ENCODE measurements at places on chromosomes 6 and 20.

GRCh38 chr6:146041282-146041681 is 12.4 kb downstream of the GRM1 start:
- no peaks in the 10 kb centered on the region for H3K36me3 ChIP-seq
- H3K27me3 ChIP-seq = peaks cover 6% of the 10 kb centered on the region
- no peaks in the 10 kb centered on the region for H3K4me1 ChIP-seq
- DNase-seq = no peak
- no peak overlapping the region for H3K4me3 ChIP-seq

DNA sequence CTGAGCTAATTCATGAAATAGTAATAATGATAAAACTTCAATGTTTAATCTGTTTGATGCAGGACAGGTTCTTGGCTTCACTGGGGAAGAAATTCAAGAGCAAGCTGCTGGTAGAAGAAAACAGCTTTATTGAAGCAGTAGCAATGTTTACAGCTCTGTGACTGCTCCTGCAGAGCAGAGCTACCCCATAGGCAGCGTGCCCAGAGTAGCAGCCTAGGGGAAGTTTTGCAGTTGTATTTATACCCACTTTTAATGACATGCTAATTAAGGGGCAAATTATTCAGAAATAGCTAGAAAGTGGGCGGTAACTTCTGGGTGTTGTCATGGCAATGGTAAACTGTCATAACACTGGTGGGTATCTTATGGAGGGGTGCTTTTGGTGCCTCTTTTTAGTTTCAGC is 518.0 kb downstream of the RFPL4B start:
- no peak overlapping the region for H3K27ac ChIP-seq
- DNase-seq = no peak
- H3K4me1 ChIP-seq = no peaks in the 10 kb centered on the region
- H3K4me3 ChIP-seq = no peak overlapping the region
- no peaks in the 10 kb centered on the region for H3K36me3 ChIP-seq

- DNase-seq = no peak
- H3K36me3 ChIP-seq = peaks cover 70% of the 10 kb centered on the region
- peaks cover 49% of the 10 kb centered on the region for H3K4me1 ChIP-seq
- H3K27ac ChIP-seq = peak overlapping the region; percentile 31
- no peaks in the 10 kb centered on the region for H3K27me3 ChIP-seq
- no peak overlapping the region for H3K4me3 ChIP-seq
These were observed 99.6 kb downstream of the PREX1 start for GRCh38 chr20:48728042-48728825.

DNA sequence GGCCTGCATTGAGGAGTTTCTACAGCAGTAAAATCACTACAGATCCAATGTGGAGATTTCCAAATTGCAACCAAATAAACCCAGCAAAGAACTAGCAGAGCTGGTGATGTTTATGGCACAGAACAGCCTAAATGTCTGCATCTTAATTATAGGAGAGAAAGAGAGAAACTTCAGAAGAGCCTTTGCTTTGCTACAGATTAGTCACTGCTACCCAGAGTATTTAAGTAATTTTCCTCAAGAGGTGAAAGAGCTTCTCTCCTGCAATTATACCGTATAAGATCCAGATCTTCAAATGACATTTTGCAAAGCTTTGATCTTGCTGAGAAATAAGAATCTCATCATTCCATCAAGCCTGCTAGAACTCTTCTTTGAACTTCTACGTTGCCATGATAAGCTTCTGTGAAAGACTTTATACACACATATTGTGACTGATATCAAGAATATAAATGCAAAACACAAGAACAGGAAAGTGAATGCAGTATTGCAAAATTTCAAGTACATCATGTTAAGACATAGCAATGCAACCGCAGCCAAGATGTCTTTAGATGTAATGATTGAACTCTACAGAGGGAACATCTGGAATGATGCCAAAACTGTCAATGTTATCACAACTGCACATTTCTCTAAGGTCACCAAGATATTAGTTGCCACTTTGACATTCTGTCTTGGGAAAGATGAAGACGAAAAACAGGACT is 48.0 kb downstream of the MKKS start:
- no peak for DNase-seq
- H3K27ac ChIP-seq = no peak overlapping the region
- peaks cover under 1% of the 10 kb centered on the region for H3K27me3 ChIP-seq
- H3K36me3 ChIP-seq = no peaks in the 10 kb centered on the region

Measured in activated CD8-positive, alpha-beta T cell treated with anti-CD3 and anti-CD28 coated beads for 36 hours (primary cell).